ENCODE measurements at places on chromosomes 4 and X. TPM values are rescaled to one million over a fixed set of nuclear protein-coding genes. Genes with fewer than 3 reads are reported as not detected.

DNA sequence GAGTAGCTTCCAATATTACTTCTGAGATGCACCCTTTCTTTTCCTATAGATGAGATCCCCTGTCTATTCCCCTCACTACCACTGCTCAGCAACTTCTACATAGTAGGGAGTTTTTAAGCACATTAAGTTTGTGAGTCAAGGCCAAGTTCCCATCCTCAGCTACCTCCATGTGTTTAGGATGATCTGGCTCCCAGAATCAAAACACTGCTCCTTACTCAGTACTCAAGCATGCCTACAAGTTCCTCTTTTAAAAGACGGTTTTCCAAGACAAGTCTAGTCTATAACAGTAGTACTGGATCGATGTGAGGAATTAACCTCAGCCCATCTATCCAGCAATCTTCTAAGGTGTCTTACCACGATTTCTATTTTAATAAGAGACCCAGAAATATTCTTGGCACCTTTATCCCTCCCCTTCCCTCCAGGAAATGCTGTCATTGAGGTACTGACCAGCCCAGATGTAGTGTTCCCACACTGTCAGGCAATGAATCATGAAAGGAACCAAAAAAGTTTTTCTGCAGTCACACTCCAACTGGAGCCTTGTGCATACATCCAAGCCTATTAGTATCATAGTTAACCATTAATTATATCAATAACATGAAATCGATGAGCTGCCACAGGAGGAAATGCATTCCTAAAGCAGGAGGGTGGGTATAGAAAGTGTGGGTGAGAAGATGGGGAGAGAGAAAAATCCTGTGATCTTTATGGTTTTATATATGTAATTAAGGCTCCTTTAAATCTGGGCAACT is 29.6 kb downstream of the AREG start:
- H3K27ac ChIP-seq = no peak overlapping the region
- H3K4me1 ChIP-seq = peaks cover 25% of the 10 kb centered on the region
- no peaks in the 10 kb centered on the region for H3K36me3 ChIP-seq
- H3K27me3 ChIP-seq = peaks cover 15% of the 10 kb centered on the region

GRCh38 chrX:6384371-6384770 is 150.5 kb downstream of the VCX3A start:
- H3K27me3 ChIP-seq = no peaks in the 10 kb centered on the region
- no peak overlapping the region for H3K4me3 ChIP-seq
- H3K4me1 ChIP-seq = no peaks in the 10 kb centered on the region
- no peaks in the 10 kb centered on the region for H3K36me3 ChIP-seq

- H3K27me3 ChIP-seq = no peaks in the 10 kb centered on the region
- H3K4me1 ChIP-seq = peaks cover 22% of the 10 kb centered on the region
- peak overlapping the region; percentile 83 for H3K27ac ChIP-seq
- DNase-seq = peak; percentile 91
- H3K36me3 ChIP-seq = no peaks in the 10 kb centered on the region
- H3K4me3 ChIP-seq = peak overlapping the region; percentile 92
These were observed 802 bp downstream of the BMP2K start for GRCh38 chr4:78776729-78777575.

The RAB40AL gene
- not detected for total RNA-seq

GRCh38 chrX:134244043-134244442 is 7.1 kb downstream of the CCDC160 start:
- peak overlapping the region; percentile 99 for H3K27ac ChIP-seq
- H3K4me1 ChIP-seq = peaks cover 73% of the 10 kb centered on the region
- DNase-seq = no peak
- H3K27me3 ChIP-seq = no peaks in the 10 kb centered on the region

The VCX2 gene
- not detected for total RNA-seq

The CACNA1F gene
- total RNA-seq = not detected

DNA sequence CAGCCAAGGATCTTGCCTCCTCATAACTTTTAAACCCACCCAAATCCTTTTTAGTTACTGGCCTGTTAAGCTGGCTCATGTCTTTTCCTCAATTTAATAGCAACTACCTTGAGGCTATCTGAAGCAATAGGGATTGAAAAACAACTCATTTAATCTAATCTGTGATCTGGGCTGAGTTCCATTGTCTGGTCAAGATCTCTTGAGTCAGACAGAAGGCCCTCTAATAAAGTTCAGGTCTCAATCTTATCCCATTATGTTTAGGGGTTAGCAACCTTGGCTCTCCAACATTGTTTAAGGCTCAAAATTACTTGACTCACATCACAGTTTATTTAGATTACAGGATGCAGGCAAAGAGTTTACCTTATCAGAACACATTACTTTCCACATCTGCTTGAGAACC is 436.1 kb downstream of the ANKRD50 start:
- H3K27me3 ChIP-seq = no peaks in the 10 kb centered on the region
- H3K27ac ChIP-seq = no peak overlapping the region
- peaks cover 11% of the 10 kb centered on the region for H3K4me1 ChIP-seq
- H3K4me3 ChIP-seq = no peak overlapping the region
- DNase-seq = no peak

The NPFFR2 gene
- not detected for total RNA-seq

The TXK gene
- total RNA-seq = not detected

The PNCK gene
- 3.5 TPM for total RNA-seq

The POF1B gene
- not detected for total RNA-seq

The TLL1 gene
- 2.1 TPM for total RNA-seq

The DUSP21 gene
- total RNA-seq = not detected
